NCI-H1105 (cell line): ENCODE measurements at places on chromosomes 12 and 14.

DNA sequence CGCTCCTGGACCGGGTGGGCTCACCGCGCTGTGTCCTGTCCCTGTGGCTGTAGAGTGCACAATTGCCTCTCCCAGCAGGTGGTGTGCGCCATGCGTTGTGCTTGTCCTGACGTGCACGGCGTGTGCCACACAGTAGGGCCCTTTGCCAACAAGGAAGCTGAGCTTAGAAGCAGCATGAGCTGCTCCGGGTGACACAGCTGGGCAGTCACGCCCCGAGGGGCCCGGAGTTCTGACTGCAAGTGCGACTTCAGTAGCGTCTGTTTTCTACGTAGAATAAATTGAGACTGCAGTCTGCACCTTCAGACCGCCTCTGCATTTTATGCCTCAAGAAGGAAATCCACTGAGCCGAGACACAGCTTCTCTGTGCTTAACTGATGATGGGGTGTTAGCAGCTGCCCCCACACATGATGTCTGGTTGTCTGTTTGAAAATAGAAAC, 81.6 kb downstream of the ADGRD1 start:
- DNase-seq, result no peak

DNA sequence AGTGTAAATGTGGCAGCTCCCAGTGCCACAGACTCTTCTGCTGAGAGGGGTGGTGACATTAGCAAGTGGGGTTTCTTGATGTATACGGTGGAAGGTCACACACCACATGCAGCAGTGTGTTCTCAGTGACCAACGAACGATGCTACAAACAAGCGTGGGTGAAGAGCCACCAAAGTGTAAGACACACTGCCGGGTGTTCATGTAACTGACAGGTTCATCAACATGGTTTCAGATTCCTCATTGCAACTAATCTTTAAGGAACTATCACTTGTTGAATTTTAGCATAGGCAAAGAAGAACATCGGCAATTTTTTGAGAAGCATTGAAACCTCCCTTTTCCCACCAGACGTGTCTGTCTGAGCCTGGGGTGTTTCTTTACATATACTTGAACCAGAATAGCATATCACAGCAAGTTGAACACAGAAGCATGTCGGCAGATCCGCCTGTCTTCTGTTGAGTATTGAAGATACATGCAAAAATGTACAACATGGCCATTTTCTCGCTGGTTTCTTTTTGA, 58.8 kb downstream of the PPP2R5C start:
- DNase-seq, result no peak

- no peak for DNase-seq
Observed at GRCh38 chr14:90999299-90999698, 61.1 kb downstream of the RPS6KA5 start.

GRCh38 chr12:110548678-110549077, 34.4 kb downstream of the PPTC7 start:
- DNase-seq, result no peak

DNA sequence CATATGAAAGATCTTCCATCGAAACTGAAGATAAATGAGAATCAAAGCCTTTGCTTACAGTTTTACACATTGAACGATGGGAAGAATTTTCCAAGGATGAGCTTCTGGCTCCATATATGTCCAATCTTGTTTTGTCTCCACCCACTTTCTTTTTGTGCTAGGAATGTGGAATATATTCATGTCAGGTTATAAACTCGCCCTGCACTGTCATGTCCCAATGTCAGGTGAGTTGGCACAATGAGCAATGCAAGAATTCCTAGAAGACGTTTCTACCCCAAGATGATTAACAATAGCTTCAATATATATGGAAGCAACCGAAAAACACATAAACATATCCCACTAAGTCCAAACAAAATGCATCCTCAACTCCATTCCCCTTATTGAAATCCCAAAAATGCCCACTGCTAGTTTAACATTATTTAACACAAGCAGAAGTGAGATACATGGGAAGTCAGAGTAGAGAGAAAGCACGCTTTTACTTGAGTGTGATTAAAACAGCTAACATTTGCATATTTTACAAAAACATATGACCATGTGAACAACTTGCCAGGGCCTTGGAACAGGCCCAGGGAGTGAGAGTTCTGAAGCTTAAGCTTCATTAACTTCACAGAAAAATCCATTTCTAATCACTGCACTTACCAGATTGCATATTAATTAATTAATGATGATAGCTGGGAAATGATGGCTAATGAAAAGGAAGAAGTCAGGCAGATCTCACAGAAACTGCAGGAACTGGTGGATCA, 233.9 kb downstream of the GXYLT1 start:
- DNase-seq, result no peak

- DNase-seq, result no peak
Observed at GRCh38 chr12:108304633-108305032, 34.5 kb downstream of the CMKLR1 start.

DNA sequence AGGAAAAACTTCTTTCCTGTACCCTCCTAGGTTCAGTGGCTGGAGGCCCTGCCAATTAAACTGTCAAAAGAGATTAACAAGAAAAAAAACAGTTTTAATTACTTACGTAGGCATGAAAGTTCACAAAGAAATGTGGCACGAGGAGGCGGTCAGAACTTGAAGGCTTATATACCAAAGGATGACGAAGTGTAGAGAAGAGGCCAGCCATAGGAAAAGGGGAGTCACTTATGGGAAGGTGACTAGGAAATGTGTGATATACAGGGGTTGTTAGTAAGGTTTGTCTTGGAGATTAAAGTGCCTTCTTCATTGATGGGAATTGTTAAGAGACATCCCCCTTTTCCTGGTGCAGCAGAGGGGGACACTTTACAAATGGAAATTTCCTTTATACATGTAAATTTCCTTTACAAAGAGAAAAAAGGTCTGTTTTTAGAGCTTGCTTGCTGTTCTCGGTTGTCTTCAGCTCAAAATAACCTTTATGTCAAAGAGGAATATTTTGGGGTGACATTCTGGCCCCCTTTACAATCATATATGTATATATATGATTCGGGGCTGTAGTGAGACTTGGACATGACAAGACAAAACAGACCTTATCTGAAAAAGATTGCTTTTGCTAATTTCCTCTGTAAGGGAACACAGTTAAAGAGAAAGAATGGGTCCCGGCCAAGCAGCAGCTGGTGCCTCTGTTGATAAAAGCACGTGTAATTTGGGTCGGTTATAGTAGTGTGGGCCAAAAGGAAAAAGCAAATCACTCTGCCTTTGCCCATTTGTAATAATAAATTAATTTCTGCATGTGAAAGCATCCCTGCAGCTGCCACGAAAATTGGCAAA, 38.6 kb downstream of the SYNE2 start:
- DNase-seq, result no peak

- no peak for DNase-seq
Observed at GRCh38 chr14:34059925-34060650, 109.2 kb upstream of the EGLN3 start.

DNA sequence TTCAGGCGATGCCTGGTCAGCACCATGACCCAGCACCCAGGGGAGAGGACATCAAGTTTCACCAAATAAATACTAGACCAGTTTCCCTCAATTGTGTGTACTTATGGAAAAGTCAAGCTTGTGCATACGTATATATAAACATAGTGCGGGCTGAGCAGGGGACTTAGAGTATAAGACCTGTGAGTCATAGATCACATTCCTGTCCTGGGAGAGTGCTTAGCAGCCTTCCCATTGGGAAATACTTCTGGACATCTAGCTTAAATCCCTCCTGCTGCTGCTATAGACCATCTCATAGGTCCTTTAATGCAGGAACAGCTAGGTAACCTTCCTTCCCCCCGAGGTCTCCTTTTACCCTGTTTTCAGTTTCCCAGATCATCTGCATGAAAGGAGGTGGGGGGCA, 51.9 kb downstream of the PRMT8 start:
- DNase-seq, result no peak

DNA sequence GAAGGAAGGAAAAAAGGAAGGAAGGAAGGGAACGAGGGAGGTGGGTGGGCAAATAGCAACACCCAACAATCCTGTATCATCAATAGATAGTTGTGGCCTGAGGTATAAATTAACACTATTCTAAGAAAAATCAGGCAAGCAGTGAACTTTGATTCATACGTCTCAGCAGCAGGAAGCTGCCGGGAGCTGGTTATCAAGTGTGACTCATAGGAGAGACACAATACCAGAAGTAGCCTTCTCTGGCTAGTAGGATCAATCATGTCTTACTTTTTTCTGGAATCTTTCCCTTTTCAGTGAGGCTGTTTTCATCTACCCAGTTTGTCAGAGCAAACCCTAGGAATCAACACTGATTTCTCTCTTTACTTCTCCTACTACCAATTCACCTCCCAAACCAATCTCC, 780.5 kb downstream of the NRXN3 start:
- no peak for DNase-seq

DNA sequence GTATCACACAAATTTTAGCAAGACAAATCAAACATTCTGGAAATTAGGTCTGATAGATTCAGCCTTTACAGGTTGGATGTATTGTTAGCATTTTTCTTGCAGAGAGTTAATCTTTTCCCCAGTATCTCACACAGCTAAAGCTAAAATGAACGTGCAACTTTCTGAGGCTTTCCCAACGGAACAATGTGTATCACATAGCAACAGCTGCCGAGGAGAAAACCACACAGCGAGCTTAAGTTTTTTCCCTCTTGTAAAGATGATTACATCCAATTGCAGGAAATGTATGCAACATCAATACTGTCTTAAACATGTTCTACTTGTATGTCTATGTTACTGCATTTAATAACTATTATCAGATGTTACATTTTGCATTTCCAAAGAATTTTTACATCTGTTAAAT, 182.2 kb downstream of the CCDC59 start:
- peak; percentile 4 for DNase-seq

DNA sequence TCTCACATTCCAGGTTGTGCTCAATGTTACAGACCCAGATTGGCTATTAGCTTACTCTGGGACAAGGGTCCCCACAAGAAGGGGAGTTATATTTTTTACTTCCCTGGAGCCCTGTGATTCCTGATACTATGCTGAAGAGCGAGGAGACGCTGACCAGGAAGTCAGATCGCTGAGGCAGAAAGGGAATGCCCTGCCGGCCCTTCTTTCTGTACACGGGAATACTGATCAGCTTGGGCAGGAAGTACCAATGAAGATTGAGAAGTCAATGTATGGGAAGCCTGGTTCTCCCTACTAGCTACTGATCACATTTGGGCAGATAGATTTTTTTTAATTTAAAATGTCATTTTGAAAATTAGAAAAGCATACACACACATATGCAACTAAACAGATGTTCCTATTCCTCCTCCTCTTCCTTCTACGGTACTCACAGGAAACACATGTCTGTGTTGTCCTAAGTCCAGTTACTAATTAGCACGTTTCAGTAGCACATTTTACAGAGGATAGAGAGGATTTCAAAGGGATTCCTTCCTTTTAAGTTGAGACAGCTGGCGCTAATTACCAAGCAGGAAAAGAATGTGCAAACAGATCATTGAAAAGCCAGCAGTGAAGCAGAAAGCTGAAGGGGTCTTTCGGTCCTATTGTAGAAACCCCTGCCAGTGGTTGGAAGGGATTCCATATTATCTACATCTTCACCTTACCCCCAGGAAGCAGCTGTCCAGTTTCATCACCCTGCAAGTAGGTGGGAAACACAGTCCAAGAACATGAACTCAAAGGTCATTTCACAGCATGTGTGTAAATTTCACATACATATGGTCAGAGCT, 292.4 kb downstream of the DUSP6 start:
- no peak for DNase-seq

GRCh38 chr14:61188978-61189808, 91.9 kb downstream of the TMEM30B start:
- no peak for DNase-seq

GRCh38 chr12:13007496-13008233, 7.6 kb upstream of the HEBP1 start:
- DNase-seq, result no peak

- DNase-seq, result no peak
Observed at GRCh38 chr12:80776706-80777105, 60.0 kb downstream of the MYF5 start.

DNA sequence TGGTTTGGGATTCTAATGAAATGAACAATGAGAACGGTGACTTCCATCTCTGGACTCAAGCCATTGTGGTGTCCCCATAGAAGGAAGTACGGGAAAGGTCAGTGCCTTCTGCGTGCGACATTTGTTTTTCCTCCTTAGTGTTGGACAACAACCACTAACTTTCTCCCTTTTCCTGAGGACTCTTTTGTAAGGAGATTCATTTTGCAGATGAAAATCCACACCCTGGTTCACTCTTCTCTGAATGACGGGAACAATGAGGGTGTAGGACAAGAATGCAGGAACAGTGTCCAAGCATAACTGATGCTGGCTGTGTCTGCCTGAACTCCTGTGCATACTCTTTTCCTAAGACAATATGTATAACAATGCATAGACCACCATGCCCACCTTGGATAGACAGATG, 176.4 kb downstream of the STXBP6 start:
- DNase-seq, result no peak

- no peak for DNase-seq
Observed at GRCh38 chr12:44148936-44149335, 313.1 kb downstream of the TMEM117 start.

GRCh38 chr12:27824126-27824842, 44.2 kb upstream of the MANSC4 start:
- no peak for DNase-seq
